Activated T-cell treated with anti-CD3 and anti-CD28 coated beads for 1 hour (primary cell): ENCODE measurements at places on chromosomes 12 and 14.

- no peak for DNase-seq
These were observed 1320.5 kb downstream of the AACS start for GRCh38 chr12:126385785-126386184.

- DNase-seq: no peak
These were observed 54.2 kb downstream of the CHST11 start for GRCh38 chr12:104510873-104511440.

- DNase-seq: no peak
These were observed 200.6 kb downstream of the TTC7B start for GRCh38 chr14:90615517-90616060.

GRCh38 chr12:122022393-122023338 lies 982 bp downstream of the BCL7A start:
- no peak for DNase-seq

GRCh38 chr14:22824711-22825359 lies 4.9 kb upstream of the MRPL52 start:
- no peak for DNase-seq

DNA sequence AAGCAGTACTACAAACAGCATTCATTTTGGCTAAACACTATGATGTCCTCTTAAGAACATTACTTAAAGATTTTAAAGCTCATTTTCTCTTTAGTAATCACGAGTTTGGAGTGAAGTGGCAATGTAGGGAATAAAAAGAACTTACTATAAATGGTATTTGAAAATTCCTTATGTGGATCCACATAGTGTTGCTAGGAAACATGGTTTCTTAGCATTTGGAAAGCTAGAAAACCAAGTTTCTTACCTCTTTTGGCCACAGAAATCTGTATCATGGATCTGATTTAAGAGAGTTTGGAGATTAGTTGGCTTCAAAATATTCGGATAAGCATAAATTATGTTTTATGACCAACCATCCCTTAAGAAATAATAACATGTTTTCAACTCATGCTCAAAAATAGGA lies 337.7 kb upstream of the GARIN6 start:
- DNase-seq: no peak

GRCh38 chr12:49744363-49744885 lies 3.1 kb downstream of the TMBIM6 start:
- DNase-seq: no peak

GRCh38 chr12:20314328-20314727 lies 54.0 kb upstream of the PDE3A start:
- no peak for DNase-seq

- no peak for DNase-seq
These were observed 21.7 kb downstream of the GNS start for GRCh38 chr12:64737539-64737938.

- DNase-seq: no peak
These were observed 280.9 kb downstream of the CACNA1C start for GRCh38 chr12:2333491-2334195.
